ENCODE measurements at places on chromosomes 5 and 9. TPM values are rescaled to one million over a fixed set of nuclear protein-coding genes. Genes with fewer than 3 reads are reported as not detected.

Gene OR1J2
- not detected for total RNA-seq

Gene RECK
- total RNA-seq = 6.3 TPM

Gene PFN3
- total RNA-seq = not detected

Gene ZNF474
- not detected for total RNA-seq

Gene TBC1D2
- total RNA-seq = 1.9 TPM

Gene CNTNAP3B
- not detected for total RNA-seq

Gene SPATA31D4
- not detected for total RNA-seq

Gene CMBL
- not detected for total RNA-seq

Data from CD8-positive, alpha-beta T cell (primary cell).